ENCODE measurements at places on chromosomes 16 and 17. TPM values are rescaled to one million over a fixed set of nuclear protein-coding genes. Genes with fewer than 3 reads are reported as not detected.

The EME2 gene
- 1.8 TPM for polyA plus RNA-seq

The MILR1 gene
- polyA plus RNA-seq, result 9.1 TPM

The GAS7 gene
- 3.6 TPM for polyA plus RNA-seq

DNA sequence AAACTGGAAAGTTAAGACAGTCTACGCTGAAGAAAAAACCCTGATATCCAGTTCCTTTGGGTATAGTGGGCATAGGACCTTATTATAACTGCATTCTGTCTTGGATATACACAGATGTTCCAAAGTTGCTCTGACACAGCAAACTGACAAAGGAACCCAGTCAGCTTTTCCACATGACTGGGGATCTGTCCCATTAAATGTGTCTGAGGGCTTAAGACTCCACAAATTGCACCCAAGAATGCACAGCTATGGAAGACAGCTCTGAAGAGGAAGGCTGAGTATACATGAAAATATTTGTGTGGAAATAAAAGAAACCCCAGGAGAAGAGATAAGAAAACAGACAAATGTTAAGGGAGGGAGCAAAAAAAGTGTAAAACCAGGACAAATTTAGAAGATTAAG lies 114.1 kb downstream of the SPAG9 start:
- no peak for DNase-seq

GRCh38 chr17:57750109-57750871 lies 5.2 kb upstream of the CCDC182 start:
- no peak for DNase-seq

DNA sequence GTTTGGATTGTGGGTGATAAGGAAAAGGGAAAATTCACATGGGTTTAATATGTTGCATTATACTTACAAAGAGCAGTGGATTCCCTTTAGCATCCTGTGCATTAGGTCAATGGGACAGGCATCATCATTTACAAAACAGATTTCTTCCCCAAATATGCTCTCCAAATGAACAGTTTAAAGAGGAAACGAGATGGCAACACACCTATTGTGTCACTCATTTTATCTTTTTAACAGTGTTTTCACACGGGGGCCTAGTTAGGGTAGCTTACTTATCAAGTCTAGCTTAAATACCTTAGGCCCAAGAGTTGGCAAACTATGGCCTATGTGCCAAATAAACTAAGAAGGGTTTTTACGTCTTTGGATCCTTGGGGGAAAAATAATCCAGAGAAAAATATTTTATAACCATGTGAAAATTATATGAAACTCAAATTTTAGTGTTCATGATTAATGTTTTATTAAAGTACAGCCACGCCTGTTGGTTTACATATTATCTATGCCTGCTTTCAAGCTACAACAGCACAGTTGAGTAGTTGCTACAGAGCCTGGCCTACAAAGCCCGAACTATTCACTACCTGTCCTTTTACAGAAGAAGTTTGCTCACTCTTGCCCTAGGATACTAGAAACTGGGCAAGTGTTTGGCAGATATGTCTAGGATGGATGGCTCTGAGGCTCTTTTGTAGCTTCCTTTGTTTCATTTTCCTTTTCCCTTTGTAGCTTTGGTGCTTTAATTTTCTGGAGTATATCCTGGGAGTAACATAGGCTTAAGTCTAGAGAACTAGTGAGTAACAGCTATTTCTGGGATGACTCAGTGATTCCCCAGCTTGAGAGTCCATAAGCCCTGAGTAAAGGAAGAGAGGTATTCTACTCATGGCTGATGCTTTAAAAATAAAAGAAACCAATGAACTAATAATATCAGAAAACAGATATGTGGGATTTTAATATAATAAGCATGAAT lies 12.4 kb downstream of the NUP93 start:
- no peak for DNase-seq

Data from adrenal gland (tissue), 19 donors.